ENCODE measurements at places on chromosomes 12 and 14.

DNA sequence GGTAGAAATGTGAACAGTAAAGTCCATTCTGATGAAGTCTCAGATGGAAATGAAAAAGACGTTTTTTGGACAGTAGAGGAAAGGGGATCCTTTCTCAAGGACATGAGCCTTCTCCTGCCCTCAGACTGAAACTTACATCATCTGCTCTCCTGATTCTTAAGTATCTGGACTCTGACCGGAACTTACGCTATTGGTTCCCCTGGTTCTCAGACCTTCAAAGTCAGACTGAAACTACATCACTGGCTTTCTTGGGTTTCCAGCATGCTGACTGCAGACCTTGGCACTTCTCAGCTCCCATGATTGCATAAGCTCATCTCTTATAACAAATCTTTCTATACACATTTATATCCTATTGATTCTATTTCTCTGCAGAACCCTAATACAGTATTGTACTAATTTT is 291.0 kb downstream of the SNAPC1 start:
- no peak for DNase-seq

DNA sequence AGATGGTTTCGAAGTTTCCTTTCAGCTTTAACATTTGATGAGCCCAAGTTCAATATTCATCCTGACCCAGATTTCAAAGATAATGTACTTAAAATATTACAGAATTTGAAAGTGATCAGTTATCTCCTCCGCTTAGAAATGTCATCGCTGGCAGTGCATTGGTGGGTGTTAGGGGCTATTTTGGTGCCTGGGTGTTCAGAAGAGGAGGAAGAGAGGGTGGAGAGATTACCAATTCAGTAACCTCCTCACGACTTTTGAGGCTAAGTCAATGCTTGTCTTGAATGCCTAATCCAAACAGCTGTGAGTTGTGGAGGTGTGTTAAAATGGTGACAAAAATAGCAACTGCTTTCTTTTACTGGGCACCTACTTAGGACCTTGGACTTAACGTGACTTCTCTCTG is 13.8 kb upstream of the DGLUCY start:
- no peak for DNase-seq

- DNase-seq = no peak
Observed at GRCh38 chr12:76901628-76902380, 23.0 kb upstream of the CSRP2 start.

DNA sequence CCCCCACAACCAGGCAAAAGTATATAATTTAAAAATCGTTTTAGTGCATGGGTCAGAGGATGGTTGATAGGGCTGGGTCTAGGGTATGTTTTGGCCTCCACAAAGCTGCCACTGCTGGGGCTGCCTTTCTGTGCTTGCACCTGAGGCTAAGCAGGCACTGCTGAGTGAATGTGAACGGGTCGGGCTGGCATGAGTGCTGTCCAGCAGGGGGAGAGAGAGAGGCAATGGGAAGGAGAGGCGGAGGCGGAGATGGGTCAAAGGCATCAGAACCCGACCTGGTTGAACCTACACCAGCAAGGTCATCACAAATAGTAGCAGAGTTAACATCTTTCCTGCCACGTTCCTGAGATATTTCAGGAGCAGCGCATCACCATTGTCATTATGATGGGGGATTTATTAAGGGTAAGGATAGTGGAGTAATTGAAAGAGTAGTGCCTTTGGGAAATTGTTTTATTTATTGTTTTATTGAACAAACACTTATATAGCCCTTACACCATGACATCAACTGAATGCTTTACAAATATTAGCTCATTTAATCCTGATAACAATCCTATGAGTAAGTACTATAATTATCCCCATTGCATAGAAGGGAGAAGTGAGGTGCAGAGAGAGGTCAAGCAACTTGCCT is 5.8 kb upstream of the NRXN3 start:
- DNase-seq = no peak

GRCh38 chr14:94483071-94483451 is 7.1 kb upstream of the SERPINA9 start:
- DNase-seq = no peak

- DNase-seq = no peak
Observed at GRCh38 chr14:74935360-74935680, 12.3 kb upstream of the RPS6KL1 start.

GRCh38 chr12:103241184-103241583 is 254.6 kb downstream of the C12orf42 start:
- DNase-seq = no peak

DNA sequence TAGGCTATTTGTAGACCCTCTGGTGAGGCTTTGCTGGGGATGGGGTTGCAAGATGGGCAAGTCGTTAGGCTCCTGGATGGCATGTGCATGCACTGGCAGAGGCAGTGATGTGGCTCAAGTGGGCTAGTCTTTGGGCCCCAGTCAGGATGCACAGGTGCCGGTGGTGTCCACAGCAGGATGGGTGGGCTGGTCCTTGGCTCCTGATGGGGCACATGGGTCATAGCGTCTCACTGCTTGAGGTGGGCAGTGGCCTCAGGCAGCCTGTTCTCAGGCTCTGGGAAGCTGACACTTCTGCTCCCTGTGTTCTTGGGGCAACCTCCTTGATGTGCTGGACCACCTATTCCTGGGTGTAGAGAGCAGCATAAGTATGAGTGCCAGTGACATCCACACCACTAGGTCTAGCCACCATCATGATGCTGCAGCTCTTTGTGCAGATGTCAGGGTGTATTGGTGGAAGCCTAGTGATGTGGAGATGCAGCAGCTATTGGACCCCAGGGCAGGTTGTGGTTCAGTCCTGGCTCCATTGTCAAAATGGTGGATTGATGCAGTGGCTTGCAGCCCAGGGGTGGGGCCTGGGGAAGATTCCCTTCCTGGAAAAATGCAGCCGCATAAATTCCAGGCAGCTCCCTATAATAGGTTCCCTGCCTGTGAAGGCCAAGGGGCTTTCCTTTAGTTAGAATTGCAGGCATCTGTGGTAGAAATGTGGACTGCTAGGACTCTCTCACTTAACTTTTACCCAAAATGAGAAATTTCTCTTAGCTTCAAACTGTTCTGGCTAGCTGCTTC is 742.5 kb upstream of the MDGA2 start:
- no peak for DNase-seq

- no peak for DNase-seq
Observed at GRCh38 chr12:1552911-1553491, 41.4 kb downstream of the FBXL14 start.

GRCh38 chr12:121845701-121846100 is 13.0 kb downstream of the HPD start:
- no peak for DNase-seq

- DNase-seq = no peak
Observed at GRCh38 chr12:96803969-96804368, 103.1 kb upstream of the NEDD1 start.

DNA sequence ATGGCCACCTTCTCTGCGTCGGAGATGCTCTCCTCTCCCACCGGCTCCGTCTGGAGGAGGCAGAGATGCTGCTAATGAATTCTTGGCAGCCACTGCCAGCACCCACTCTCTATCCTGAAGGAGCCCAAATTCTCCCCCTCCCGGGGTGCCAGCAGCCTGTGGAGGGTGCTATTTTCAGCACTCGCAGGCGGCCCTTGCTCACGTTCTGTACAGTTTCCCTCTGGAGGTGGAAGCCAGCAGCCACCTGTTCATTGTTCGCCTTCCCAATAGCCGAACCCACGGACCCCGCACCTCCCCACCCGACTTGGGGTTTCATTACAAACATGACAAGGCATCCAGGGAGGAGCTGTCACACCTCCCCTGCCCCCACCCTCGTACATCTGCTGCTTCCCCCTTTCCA is 27.8 kb downstream of the SNRNP35 start:
- no peak for DNase-seq

Measured in stimulated activated CD8-positive, alpha-beta memory T cell treated with anti-CD3 and anti-CD28 coated beads, Interleukin-4, amount 100 ng/mL, for 1 hour (primary cell).